ENCODE measurements at places on chromosomes 4 and X.

- DNase-seq: no peak
These were observed 91.6 kb downstream of the AREG start for GRCh38 chr4:74536557-74536956.

GRCh38 chrX:15215366-15215765 is 54.5 kb downstream of the ASB9 start:
- no peak for DNase-seq

DNA sequence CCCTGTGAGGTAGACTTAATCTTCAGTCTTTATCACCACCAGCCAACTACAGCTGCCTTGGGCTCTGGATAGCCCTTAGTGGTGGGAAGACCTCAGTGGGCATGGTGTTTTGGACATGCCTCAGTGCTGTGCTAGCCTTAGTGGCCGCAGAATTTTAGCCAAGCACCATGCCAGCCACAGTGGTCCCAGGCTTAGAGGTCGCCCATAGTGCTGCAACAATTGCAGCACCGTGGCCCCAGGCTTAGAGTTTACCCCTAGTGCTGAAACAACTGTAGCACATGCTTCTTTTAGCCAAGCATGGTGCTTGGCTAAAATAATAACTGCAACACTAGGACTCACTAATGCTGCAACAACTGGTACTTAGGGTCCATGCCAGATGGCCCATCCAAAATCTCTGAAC is 38.9 kb upstream of the SULT1B1 start:
- no peak for DNase-seq

- DNase-seq: no peak
These were observed 790.8 kb downstream of the PCDH18 start for GRCh38 chr4:136741468-136741867.

DNA sequence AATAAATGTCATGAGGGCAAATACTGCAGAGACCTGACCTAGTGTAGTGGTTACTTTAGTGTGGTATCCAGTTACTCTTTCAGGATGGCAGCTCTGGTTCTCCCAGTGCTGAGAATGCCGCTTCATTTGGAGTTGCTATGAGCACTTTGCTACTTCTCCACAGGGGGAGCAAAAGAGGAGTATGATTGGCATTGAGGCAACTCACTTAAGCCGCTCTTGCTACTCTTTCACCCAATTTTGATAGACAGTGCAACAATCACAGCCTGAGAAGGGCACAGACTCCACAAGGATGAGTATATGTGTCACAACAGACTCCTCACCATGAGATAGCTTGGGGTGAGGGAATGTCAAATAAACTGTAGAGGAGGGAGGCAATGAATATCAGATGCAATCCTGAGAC is 81.2 kb downstream of the NPY1R start:
- no peak for DNase-seq

DNA sequence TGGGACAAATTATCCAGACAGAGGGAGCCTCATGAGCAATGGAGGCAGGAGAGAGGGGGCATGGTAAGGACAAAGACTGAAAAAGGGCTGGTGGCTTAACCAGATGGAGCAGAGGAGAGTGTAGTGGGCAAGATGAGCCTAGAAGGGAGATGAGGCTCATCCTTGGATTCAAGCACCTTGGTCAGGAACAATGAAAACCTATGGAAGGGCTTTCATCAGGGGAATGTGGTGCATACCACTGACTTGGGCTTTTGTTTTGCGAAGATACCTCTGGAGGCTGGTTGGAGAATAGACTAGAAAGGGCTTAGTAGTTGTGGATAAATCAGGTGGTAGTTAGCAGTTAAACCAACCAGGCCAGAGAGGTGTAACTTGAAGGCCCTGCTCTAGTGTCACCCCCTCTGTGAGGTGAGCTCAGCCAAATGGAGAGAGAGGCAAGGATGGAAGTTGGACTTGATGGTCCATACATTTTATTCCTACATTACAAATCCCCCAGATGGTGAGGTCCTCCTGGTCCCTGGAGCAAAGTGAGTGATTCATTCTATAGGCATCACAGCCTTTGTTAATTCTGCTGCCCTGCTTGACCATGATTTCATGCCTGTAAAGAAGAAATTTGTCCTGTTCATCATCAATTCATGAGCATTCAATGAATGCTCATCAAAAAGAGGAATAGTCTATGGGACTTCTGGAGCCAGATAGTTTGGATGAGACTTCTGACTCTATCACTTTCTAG is 264.8 kb upstream of the IGFBP7 start:
- DNase-seq: no peak

DNA sequence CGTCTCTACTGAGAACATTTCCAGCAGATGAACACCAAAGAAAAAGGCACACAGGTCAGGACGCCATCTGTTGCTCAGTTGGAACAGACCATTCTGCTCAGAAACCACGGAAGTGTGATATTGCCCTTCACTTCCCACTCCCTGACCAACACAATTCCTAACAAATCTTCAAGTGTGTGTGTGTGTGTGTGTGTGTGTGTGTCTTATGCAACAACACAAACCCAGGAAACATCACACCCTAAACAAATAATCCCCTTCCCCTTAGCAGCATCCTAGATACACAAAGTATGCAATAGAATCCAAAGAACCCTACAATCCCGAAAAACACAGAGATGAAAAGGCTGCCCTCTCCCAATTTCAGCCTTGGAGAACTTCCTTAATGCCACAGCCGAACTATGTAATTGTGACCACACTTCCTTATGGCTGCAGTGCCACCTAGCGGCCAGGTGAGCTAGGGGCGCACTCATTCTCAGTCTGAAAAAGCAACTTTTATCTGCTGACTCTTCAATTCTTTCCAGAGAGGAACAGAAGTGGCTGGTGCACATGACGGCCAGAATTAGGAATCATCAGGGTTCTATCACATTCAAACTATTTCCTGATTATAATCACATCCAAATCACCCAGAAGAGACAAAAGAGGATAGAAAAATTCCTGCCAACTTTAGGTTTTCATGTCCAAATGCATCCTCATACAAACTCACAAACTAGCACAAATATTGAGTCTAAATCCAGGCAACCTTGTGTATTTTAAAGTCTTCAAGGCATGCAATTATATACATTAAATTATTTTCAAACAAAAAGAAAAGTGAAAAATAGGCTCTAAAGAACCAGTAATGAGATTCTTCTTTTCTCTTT is 164.9 kb downstream of the DHX15 start:
- peak; percentile 51 for DNase-seq

GRCh38 chr4:148092316-148093014 is 349.7 kb downstream of the NR3C2 start:
- no peak for DNase-seq

GRCh38 chr4:48499551-48500066 is 9.6 kb downstream of the ZAR1 start:
- no peak for DNase-seq

DNA sequence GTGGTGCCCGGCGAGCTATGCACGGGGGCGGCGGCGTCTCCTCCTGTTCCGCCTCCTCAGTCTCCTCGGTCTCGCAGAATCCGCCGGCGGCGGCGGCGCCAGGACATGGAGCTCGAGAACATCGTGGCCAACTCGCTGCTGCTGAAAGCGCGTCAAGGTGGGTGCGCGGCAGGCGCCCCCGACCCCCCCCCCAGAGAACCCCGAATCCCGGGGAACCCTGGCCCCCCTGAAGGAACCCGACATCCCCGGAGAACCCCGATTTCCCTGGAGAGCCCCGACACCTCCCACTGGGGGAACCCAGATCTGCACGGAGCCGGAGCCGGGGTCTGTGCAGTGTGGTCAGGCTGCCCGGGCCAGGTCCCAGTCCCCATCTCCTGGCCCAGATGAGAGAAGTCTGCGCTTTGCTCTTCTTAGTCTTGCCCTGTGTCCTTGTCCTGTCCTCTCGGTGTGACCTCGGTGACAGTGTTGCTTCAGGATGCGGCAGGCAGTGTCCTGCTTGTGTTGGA is 648 bp downstream of the GRK4 start:
- no peak for DNase-seq

- DNase-seq: no peak
These were observed 309.2 kb upstream of the EMCN start for GRCh38 chr4:100826808-100827548.

- DNase-seq: no peak
These were observed 11.1 kb downstream of the APEX2 start for GRCh38 chrX:55011294-55011693.

GRCh38 chr4:62301500-62301899 is 1101.4 kb downstream of the ADGRL3 start:
- DNase-seq: no peak

All from CD4-positive, alpha-beta T cell treated with Interleukin-12 subunit alpha and Interleukin-12 subunit beta, for 1 hour (primary cell).